PC-9 (cell line): ENCODE measurements at places on chromosomes 4 and X. TPM values are rescaled to one million over a fixed set of nuclear protein-coding genes. Genes with fewer than 3 reads are reported as not detected.

- DNase-seq, result no peak
Measured at GRCh38 chr4:17964576-17964975, 57.0 kb downstream of the LCORL start.

Gene CSAG3
- 41.6 and 52.9 TPM in 2 replicates for total RNA-seq

DNA sequence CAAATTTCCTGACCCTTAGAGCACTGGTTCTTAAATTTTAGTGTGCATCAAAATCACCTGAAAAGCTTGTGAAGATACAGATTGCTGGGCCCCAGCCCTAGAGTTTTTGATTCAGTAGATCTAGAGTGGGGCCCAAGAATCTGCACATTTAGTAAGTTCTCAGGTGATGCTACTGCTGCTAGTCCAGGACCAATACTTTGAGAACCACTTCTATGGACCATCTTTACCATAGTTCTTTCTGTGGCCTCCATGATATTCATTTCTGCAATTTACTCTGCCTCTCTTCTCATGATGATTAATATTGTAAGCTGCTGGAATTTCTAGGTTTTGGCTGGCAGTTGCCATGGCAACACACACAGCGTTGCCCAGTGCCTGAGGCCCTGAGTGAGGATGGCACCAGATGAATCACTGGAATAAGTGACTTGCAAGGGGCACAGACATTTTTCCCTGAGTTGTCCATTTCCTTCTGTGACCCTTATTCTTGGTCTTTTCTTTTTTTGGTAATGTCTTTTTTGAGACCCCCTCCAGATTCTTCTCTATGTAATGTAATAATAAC lies 83.6 kb downstream of the PPP1R2C start:
- DNase-seq, result no peak

DNA sequence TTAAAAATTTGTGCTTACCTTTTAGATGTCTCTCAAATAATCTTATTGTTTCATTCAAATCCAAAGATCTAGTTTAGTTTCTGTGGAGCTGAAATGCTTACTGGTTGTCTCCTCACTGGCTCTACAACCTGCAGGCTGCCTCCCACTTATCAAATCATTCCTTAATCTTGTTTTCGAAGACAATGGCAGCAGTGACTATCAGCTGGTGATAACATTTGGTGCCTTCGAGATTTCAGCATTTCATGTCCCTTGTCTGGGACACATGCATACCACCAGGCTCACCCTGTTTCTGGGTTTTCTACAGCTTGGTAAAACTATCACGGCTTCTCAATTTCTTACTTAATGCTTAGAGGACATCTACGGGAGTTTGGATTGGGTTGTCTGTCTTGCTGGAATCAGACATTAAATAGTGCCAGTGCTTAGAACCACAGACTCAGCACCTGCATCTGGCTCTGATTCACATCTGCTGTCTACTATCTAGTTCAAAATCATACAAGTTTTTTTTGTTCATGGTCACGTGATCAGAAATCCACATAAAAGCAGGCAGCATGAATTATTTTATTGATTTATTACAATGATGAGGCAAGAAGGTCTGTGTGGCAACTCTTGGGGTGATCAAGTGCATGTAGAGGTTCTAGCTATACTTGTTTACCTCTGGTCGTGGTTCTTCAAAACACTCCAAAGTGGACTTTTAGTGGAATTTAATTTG lies 32.0 kb upstream of the SMARCAD1 start:
- no peak for DNase-seq

- DNase-seq, result no peak
Measured at GRCh38 chr4:22504922-22505321, 10.9 kb downstream of the ADGRA3 start.

Gene LRP2BP
- 0.85 and 0.90 TPM in 2 replicates for total RNA-seq

DNA sequence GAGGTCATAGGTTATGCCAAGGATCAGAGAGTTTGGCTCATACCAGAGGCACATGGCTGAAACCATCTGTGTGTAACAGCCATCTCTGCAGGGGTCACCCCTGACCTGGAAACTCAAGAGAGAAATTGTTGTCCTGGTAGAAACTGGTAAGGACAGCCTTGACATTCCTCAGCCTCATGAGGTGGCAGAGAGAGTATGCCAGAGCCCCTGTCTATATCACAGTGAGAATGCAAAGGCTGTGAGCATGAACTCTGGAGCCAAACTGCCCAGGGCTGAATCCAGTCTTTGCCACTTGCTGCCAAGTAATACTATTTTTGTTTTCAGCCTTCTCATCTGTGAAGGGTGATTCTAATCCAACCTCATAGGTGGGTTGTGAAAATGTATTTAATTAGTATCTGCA lies 37.1 kb upstream of the CCDC149 start:
- DNase-seq, result no peak

Gene RAP1GDS1
- 21.5 and 25.7 TPM in 2 replicates for total RNA-seq

DNA sequence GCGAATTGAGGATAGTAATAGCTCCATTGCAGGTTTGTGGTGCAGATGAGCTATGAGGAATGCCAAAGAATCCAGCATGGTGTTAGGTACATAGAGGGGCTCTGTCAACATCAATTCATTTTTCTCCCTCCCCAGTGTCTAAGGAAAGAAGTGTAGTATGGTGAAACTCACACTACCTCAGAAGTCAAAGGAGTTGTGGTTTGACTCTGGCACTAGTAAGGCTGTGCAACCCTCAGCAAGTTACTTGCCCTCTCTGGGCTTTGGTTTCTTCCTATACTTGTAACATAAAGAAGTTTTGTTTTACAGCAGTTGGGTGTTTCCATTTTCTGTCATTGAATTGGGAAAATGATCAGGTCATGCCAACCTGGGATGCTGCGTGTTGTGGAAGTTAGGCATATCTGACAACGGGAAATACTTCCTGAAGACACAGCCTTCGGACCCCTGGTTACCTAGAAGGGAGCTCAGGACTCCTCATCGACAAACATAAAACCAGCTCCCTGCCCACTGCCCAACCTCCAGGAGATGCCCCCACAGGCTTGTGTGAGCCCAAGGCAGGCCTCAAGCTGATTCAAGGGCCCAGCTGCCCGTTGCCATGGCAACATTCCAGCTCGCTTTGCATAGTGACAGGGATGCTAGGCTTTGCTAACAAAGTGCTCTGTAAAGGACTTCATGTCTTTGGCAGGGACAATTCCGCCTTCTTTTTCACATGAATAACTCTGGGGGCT lies 71.4 kb downstream of the RTL5 start:
- no peak for DNase-seq

GRCh38 chr4:13544606-13545393 lies 492 bp upstream of the NKX3-2 start:
- DNase-seq, result peak; percentile 72

Gene PRKX
- total RNA-seq, result 31.5 and 33.3 TPM in 2 replicates

Gene VCX3B
- 0.93 and 1.2 TPM in 2 replicates for total RNA-seq

Gene SLC6A8
- total RNA-seq, result 37.6 and 40.5 TPM in 2 replicates

Gene GPR82
- not detected in 2 replicates for total RNA-seq

DNA sequence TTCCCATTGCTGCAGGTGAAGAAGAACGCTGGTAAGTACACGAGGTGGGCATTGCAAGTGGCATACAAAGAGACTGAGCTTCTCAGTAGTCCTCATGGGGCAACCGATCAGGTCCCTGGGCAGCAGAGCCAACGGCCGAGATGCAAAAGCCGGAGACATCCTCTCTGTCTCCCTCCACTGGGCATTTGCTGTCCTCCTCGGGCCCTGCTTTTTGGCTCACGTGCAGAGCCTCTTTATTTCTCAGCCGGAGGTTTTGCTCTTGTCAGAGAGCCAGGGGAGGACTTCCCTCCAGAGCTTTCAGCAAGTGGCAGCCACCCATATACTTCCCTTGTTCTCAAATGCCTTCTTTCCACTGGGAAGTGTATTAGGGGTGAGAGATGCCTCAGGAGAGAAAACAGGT lies 18.0 kb downstream of the STARD8 start:
- no peak for DNase-seq

Gene NPY5R
- total RNA-seq, result not detected in 2 replicates

DNA sequence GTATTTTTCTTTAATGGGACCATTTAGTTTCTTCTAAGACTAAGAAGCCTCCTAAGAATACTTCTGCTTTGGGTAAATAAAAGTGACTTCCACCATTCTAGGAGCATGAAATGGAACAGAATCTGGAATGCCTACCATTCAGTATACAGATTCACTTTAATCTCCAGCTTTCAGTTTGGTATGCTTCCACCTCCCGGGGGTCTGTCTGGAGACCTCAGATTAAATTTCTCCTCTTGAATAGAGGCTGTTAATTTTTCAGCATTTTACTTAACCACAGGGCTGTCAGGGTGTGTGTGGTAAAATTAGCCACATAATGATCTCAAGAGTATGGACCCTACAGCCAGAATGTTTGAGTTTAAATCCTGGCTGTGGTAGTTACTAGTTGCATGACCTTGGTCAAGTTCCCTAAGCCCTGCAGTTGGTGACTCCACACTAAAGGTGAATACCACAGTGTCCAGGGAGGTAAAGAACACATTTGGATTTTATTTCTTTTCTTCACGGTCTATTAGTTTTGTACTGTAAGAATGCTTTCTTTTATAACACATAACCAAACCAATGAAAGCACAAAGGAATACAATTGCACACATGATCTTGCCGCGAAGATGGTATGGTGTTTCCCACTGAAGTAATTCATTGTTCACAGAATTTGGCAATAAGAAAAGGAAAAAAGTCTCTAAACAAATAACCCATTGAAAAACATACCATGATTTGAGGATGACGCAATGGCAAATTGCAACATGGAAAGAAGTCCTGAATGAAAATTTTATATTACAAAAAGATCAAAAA lies 37.3 kb upstream of the TRIM2 start:
- DNase-seq, result no peak

GRCh38 chr4:8532245-8532781 lies 47.9 kb upstream of the GPR78 start:
- DNase-seq, result peak; percentile 75

GRCh38 chr4:184857441-184858121 lies 31.8 kb upstream of the ACSL1 start:
- no peak for DNase-seq

- DNase-seq, result peak; percentile 64
Measured at GRCh38 chr4:8594097-8595038, 1.8 kb downstream of the CPZ start.

Gene PRRG3
- total RNA-seq, result not detected in 2 replicates

GRCh38 chr4:155972098-155972497 lies 18.4 kb upstream of the CTSO start:
- DNase-seq, result no peak

Gene H2BW2
- total RNA-seq, result not detected in 2 replicates

DNA sequence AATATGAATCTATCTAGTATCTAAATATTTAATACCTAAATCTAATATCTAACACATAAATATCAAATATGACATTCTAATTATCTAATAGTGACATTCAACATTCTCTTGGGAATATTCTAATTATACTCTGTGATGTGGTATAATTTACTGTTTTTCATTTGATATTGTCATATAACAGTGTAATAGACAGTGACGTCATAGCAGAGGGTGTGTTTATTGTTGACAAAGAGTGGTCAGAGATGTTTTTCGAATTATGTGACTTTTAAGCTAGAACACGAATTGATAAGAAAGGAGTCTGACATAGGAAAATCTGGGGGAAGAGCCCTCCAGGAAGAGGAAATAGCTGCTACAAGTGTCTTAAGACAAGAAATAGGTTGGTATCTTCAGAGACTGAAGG lies 5.9 kb upstream of the MAGEC3 start:
- DNase-seq, result no peak

GRCh38 chr4:184350213-184350817 lies 124.0 kb downstream of the IRF2 start:
- DNase-seq, result no peak

GRCh38 chrX:111445485-111445884 lies 33.5 kb upstream of the DCX start:
- no peak for DNase-seq

DNA sequence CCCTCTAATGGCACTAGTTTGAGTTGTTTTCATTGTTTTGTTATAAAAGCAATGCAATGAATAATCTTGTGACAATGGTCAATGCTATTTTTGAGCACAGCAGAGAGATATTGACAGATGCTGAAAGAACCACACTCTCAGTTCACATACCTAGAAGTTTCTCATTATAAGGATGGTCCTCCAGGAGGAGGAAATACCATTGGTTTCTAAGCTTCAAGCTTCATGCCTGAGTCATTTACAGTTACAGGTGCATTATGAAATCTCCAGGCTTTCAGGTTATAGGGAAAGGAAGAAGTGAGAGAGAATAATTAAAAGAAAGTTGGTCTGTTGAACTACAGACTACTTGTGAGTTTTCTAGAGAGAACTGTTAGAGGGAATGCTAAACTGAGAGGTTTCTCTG lies 75.3 kb downstream of the PWWP3B start:
- DNase-seq, result no peak

Gene SORCS2
- 20.7 and 25.8 TPM in 2 replicates for total RNA-seq

- no peak for DNase-seq
Measured at GRCh38 chr4:158282252-158282651, 72.0 kb downstream of the TMEM144 start.

DNA sequence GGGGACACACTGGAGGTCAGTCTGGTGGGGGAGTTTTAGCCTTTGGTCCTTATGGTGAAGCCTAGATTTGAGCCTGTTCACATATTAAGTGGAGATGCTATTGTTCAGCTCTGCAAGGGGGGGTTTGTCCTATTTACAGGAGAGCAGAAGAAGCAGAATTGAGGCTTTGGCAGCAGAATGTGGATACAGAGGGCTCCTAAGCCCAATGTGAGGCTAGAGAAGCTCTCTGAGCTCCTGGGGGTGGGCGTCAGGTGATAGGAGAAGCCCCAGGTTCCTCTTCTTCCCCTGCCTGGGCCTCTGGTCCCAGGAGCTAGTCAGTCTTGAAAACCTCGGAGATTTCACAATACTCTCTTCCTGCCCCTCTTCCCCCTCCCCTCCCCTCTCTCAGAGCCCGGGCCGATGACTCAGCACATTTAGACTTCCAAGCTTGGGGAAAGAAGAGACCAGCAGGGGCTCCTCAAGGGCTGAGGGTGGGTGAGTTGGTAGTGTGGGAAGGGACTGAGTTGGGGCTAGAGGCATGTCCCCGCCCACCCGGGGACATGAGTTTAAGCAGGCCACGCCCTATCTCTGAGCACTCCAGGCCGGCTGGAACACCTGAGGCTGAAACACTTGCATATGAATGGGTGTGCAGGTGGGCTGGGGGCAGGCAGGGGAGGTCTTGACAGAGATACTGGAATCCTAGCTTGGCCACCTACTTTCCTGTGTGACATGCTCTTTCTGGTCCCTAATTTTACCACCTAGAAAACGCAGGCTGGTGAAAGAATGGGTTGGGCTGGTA lies 3.4 kb downstream of the TFE3 start:
- DNase-seq, result peak; percentile 75

- no peak for DNase-seq
Measured at GRCh38 chr4:25663781-25664180, 8.1 kb downstream of the SLC34A2 start.

DNA sequence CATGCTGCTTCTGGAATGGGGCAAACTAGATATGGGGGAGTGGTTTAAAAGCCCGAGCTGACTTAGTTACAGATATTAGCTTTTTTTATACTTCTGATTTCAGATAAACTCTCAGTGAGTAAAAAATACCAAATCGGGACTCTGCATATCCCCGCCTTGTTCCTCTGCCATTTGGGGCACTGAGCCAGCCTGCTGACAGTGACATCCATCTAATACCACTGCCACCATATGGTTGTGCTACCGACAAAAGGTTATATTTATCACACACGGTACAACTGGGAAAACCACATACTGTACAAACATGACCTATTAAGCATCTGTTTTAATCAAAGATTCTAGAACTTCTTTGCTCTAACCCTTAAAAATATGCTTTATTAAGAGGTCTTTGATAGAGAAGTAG lies 78.7 kb downstream of the GALNT7 start:
- DNase-seq, result no peak
